ENCODE measurements at places on chromosomes 7 and 10.

DNA sequence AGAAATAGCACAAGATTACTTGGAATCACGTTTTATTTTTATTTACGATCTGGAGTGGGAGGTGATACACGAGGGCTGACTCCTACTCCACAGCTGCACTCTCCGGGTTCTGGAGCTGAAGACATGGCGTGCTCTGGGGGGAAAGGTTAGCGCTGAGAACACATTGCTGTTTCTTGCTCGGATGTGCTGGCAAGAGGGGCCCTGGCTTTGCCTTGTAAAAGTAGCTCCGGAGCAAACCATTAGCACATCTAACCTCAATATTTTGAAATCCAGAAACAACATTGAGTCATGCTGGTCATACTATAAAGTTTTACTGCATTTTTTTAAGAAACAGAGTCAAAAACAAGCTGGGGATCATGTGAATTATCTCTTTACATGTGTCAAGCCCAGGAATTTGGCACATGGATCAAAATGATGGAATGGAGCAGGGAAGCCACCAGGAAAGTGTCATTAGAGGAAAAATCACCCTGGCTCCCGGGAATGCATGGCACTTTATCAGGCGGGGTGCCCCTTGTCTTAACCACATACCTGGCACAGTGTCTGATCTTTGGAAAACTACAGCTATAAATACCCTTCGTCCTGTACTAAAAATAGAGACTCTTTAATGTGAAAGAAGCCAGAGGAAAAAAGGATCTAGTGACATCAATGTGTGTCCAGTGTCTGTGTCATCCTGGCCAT is 31.6 kb upstream of the LYZL1 start:
- no peak for DNase-seq

DNA sequence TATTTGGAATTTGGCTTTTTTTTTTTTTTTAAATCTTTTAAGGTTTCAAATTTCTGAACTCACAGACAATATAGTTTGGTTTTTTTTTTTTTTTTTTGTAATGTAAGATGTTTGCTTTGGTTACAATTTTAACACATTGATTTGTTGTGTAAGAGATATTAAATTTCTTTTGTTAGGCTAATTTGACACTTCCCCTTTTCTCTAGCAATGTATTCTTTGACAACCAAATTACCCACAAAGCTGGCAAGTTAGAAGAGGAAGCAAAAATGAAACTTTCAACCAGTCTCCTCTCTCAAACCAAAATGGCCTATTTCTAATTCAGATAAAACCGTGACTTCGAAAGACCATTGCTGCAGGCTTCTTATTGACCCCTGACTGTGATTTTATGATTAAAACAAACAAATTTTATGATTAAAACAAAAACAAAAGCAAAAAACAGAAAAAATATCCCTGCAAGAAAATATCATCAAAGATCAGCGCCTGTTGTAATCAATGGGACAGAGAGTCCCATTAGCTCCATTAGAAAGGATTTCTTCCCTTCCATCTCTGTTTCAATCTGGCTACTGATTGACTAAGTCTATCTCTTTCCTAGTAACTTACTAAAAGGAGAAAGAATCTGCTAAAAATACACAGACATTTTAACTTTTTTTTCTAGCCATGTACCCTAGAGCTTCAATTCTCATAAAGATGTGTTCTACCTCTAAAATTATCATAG is 489.2 kb downstream of the MDFIC start:
- DNase-seq = no peak

GRCh38 chr10:88540351-88540750 is 42.8 kb downstream of the RNLS start:
- no peak for DNase-seq

GRCh38 chr7:139186146-139186545 is 44.9 kb upstream of the UBN2 start:
- no peak for DNase-seq

- DNase-seq = no peak
Measured at GRCh38 chr7:143046426-143046851, 5.7 kb upstream of the OR6V1 start.

- no peak for DNase-seq
Measured at GRCh38 chr7:156105337-156106106, 293.3 kb upstream of the SHH start.

DNA sequence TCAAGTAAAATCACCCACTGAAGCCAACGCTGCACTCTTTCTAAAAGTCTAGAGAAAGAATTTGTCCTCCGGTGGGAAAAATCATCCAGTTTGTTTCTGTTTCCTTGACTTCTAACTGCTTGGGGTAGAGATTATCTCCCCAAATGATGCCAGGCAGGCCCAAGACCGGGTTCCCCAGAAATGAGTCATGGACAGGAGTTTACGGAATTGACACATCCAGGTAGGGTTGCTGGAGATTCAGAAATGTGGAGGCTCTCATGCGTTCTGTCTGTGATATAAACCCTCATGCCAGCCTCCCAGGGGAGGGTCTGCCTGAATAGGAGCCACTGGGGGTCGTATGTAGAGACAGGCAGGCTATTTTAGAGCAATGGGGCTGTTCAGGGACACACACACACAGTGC is 230.9 kb downstream of the TCERG1L start:
- no peak for DNase-seq

DNA sequence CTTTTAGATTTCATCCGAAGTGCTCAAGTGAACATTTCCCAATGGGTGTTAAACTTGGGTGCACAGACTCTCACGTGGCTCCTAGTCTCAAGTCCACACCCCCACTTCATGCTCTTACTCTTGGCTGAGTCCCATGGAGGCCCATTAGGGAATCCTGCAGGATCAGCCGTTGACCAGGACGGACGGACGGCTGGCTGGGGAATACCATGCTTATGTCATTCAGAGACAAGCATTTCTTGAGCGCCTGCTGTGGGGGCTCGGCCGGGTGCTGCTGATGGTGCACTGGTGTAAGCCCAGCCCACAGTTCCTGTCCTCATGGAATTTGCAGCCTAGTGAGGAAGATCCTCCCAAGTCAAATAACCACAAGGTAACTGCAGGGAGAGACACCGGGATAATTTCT is 44.7 kb downstream of the PITRM1 start:
- no peak for DNase-seq

DNA sequence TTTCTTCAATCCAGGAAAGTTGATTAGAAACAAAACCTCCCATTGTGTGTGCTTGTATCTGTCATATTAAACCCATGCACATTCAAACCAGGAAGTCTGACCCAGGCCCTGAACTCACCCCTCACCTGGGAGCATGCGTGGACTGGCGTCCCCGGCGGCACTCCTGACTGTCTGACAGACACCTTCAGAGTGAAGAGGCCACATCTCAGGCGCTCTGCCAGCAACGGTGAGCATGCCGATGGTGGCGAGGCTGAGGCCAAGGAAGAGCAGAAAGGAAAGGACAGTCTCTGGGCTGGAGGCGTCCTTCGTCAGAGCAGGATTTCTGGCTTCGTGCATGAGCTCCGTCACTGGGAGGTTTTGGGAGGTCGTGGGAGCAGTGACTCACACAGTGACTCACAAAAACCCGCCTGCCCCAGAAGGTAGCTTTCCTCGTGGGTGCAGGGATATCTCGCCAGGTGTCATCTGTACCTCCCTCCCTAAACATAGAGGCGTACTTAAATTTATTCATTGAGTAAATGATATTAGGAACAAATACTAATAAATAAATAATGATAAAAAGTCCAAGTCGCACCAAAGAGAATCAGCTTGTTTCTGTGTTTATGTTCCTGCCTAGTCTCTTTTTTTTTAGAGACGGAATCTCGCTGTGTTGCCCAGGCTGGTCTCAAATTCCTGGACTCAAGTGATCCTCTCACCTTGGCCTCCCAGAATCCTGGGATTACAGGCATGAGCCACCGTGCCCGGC is 13.5 kb downstream of the IQCE start:
- DNase-seq = no peak

DNA sequence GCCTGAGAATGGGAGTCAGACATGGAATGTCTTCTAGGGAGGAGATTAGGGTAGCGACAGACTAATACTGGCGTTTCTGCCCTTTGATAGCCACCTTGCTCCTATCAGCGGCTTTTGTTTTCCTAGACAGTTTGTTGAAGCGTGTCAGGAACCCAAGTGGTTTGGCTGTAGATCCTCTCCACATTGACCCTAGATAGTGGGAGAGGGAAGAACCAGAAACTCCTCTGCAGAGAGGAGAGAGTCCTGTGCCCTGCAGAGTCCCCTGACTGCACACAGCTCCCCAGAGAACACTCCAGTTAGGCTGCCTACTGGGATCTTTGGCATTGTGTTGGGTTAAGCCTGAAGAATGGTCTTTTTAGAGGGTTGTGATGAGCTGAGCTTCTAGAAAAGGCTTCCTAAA is 2.4 kb downstream of the MEPCE start:
- no peak for DNase-seq

DNA sequence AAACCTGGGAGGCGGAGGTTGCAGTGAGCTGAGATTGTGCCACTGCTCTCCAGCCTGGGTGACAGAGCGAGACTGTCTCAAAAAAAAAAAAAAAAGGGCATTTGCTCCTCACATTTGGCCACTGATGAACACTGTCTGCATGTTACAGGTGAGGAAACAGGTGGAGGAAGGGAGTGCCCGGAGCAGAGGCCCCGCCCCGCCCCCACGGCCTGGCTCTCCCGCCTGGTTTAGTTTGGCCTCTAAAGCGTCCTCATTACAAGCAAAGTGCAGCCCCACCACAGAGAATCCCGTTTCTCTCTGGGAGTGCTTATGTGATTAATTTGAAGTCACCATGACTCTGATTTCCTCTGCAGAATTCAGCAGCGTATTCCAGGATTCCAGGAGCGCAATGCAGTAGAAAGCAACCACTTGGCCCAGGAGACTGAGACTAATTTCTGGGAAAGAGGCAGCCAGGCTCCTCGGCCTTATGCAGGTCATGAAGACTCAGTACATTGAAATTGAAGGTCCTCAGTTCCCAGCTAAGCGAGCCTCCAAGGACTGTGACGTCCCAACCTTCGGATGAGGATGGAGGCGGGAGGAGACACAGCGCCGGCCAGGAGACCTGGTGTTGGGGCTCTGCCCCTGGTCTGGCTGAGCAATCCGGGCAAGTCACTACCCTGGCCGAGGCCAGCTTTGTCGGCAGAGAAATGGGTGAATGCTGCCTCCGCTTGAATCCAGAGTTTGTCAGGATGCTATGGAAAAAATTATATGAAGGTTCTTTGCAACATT is 44.7 kb downstream of the RBM17 start:
- DNase-seq = no peak

- DNase-seq = no peak
Measured at GRCh38 chr10:73858013-73858708, 16.2 kb downstream of the CAMK2G start.

GRCh38 chr7:38232502-38233366 is 40.7 kb downstream of the TARP start:
- no peak for DNase-seq

- peak; percentile 14 for DNase-seq
Measured at GRCh38 chr10:110513949-110514348, 16.2 kb downstream of the DUSP5 start.

- DNase-seq = no peak
Measured at GRCh38 chr7:77338883-77339629, 77.1 kb downstream of the GSAP start.

DNA sequence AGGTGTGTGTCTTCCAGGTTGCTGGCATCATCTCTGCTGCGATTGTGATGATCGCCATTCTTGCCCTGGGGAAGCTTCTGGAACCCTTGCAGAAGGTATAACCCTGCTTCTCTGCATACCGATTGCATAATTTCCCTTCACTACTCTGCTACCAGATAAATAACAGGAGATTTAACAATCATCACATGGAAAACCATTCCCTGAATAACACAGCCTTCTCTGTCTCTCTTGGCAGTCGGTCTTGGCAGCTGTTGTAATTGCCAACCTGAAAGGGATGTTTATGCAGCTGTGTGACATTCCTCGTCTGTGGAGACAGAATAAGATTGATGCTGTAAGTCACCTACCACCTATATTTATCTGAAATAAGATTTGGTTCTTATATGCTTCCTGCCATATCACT is 33.8 kb downstream of the SLC26A4 start:
- no peak for DNase-seq

- DNase-seq = no peak
Measured at GRCh38 chr10:50211670-50212069, 39.6 kb downstream of the ASAH2 start.

- no peak for DNase-seq
Measured at GRCh38 chr10:92544296-92544695, 29.6 kb downstream of the IDE start.

GRCh38 chr10:50622706-50623662 is 772 bp downstream of the SGMS1 start:
- DNase-seq = no peak

DNA sequence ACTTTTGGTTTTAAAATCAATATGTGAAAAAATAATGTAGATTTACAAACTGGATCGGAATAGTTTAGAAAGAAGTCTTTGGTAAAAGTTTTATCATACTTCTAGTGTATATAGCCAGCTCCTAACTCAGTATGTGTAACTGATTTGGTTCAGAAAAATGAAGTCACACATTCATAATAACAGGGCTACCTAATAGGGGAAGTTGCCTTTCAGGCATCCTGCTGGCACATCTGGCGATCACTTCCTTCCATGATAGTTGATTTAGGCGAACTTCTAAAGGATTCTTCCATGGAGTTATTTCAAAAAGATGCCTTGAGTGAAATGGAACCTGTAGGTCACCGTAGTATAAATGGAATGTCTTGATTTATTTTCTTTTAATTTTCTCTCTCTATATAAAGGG is 69.1 kb downstream of the SHH start:
- DNase-seq = no peak

DNA sequence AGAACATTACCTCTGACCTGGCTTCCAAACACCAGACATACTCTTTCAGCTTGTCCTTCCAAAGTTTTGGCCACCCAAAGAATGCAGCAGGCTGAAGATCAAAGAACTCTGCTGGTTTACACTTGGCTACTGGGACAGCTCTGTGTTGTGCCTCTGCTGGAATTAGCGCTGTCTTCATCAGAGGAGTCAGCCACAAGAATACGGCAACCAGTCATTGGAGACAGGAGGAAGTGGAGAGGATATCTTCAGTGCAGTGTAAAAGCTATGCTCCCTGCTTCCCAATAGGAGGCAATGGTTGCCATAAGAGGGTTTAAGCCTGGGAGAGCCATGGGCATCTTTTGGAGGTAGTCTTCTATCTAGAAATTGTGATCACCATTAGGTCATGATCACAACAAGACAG is 126.7 kb upstream of the WNT16 start:
- no peak for DNase-seq

- DNase-seq = no peak
Measured at GRCh38 chr10:112663234-112664125, 216.5 kb downstream of the VTI1A start.

DNA sequence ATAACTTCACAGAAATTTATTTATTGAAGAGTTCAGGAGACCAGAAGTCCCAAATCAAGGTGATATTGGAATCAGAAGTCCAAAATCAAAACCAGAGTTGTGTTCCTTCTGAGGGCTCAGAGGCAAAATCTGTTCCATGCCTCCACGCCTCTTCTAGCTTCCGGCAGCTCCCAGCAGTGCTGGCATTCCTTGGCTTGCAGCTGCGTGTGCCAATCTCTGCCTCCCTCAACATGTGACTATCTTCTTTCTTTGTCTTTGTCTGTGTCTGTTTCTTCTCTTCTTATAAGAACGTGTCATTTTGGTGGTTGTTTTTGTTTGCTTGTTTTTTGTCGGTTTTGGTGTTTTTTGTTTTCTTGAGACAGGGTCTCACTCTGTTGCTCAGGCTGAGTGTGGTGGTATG is 116.1 kb downstream of the APBB1IP start:
- DNase-seq = no peak
